ENCODE measurements at places on chromosomes 7 and 10.

- DNase-seq: no peak
Observed at GRCh38 chr7:5231116-5231515, 41.1 kb downstream of the WIPI2 start.

GRCh38 chr7:113652501-113652900 is 266.3 kb downstream of the PPP1R3A start:
- DNase-seq: no peak

GRCh38 chr7:159033956-159034355 is 110.7 kb downstream of the VIPR2 start:
- DNase-seq: no peak

GRCh38 chr7:13293264-13294002 is 606.0 kb downstream of the ARL4A start:
- DNase-seq: no peak

GRCh38 chr7:98396768-98397167 is 4.1 kb downstream of the BAIAP2L1 start:
- DNase-seq: no peak

DNA sequence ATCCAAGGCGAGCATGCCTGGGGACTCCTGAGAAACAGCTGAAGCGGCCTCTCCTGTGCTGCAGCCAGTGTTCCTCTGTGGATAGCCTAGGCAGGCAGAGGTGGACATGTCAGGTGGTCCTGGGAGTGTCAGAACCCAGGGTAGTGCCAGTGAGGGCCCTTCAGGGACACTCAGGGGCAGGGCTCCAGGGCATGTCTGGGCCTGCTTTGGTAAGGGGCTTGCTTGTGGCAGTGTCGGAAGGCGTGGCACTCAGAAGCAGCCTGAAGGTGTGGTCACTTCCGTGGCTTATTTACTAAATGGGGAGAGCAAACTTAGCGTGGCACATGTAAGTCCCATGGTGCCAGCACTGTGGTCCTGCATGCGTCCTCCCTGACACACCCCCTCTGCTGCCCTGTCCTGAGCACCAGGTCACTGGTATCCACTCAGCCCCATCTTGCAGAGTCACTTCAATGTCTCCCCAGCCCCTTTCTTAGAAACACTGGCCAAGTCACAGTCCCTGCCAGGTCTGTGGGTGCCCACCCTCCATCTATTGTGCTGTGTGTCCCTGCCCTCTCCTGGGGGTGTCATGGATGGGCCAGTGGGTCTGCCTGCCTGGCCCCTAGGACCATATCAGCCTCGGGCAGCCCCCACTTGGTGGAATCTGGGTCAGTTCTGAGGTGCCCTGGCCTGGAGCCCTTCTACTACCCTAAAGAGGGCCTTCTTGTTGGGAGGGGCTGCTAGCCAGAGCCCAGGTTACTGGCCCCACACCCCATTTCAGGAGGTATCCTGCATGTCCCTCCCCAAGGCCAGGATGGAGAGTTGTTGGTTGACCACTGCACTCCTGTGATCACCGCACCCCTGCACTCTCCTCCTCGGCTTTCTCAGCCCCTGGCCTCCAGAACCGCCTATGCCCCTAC is 6.4 kb downstream of the ZMIZ2 start:
- DNase-seq: no peak

DNA sequence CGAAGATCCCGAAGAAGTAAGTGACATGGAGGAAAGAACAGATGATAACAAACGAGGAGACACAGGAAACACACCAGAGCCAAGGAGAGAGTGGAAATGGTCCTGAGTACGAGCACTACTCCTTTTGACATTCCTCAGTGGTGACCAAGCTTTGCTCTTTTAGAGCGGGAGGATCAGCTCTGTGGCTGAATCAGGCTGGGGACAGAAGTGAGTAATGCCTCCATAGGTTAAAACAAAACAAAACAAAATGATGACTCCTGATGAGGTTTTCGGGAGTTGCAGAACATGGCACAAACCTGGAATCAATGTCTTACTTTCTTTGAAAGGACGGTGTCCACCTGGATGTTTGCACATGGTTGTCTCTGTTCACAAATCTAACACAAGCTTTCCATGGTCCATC is 30.3 kb upstream of the TCF7L2 start:
- no peak for DNase-seq

DNA sequence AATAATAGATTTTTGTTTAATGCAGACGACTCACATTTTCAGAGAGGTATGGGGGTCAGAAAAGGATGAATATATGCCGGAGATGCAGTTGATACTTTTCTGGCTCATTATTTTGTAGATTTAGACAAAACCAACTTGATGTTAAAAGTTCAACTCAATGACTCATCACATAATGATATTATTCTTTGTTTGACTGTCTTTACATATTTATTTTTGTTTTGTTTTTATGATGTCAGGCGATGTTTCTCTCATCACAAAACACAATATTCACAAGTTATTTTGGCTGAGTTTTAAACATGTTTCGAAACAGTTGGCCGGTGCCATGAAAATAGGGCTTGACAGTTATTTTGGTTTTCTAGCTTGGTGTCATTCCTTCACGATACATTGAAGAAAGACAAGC is 1.3 kb downstream of the GJD4 start:
- DNase-seq: no peak

GRCh38 chr7:48173313-48173712 is 2.1 kb downstream of the ABCA13 start:
- no peak for DNase-seq

- DNase-seq: no peak
Observed at GRCh38 chr7:3000566-3000965, 43.1 kb downstream of the CARD11 start.

DNA sequence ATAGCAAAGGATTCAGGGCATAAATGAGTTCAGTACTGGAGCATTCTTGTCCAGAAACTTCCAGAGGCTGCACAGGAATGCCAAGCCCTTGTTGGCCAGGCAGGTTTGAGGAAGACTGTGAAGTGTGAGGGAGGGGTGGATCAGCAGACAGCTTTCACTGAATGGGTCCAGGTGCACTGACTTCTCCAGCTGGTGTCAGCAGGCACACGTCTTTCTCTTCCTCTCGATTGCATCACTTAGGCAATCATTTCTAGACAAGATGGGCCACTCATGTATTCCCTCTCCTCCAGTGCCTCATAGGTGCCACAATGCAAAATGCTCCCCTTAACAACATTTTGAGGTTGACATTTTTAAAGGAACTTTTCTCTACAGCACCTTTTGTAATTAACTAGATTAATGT is 15.6 kb upstream of the PLEKHS1 start:
- no peak for DNase-seq

DNA sequence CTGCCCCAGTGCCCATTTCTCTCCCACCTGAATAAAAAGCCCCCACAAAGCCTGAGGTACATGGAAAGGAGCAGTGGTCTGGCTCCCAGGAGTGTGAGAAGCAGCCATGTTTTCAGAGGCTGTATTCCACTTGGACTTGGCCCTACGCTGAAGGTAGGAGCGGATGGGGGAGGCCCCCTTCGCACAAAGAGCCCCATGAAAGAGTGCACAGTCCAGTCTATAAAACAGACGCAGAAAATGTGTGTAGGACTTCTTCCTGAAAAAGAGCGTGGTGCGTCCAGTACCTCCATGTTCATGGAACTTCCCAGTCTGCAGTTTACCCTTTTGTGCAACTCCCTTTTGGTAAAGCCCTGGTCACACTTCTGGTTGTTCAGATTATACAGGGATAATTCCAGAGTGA is 69.3 kb downstream of the EGFR start:
- DNase-seq: no peak

GRCh38 chr7:137523171-137523570 is 179.6 kb upstream of the PTN start:
- no peak for DNase-seq

DNA sequence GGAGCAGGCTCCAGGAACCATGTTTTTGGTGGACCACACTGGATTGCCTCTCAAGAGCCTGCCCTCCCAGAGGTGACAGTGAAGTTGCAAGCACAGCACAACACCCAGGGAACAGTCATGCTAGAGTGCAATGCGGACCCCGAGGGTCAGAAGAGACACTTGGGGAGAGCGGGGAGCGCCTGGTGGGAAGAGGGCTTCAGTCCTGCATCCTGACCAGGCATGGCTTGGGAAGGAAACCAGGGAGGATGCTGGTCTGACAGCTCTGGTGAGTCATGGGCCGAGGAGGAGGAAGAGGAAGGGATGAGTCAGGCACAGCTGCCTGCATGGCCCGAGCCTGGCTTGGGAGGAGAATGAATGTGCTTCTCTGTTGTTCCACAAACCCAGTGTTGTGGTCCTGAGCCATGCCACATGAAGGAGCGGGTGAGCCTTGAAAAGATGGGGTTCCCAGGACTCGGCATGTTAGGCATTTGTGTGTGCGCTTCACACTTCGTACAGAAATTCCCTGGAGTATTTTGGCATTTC is 29.5 kb upstream of the ANKRD2 start:
- no peak for DNase-seq

- no peak for DNase-seq
Observed at GRCh38 chr7:151131592-151132293, 35.8 kb downstream of the GBX1 start.

DNA sequence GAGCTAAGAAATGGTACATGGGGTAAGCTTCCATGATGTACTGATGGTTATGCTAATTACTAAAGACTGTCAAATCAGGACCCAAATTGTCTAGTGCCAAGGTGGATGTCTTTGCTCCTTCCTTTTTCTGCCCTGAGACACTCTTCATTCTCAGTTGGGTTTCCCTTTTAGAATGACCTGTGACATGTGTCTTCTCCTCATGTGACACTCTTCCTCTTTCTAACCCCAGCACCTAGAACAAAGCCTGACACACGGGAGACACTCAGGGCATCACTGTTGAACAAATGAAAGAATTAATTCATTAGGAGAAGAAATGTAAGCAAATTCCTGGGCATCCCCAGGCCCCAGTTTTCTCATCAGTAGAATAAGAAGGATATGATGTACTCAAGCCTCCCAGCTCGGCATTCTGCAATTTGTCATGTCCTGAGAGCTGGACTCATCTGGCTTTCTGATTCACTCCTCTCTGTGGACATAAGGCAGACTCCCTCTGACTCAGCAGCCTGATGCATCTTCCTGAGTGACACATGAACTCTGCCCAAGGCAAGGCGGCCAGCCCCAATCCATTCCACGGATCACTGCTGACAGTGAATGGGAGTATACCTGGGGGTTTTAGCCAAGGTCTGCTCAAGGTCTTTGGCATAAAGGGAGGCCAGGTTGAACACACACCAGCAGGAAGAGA is 473.8 kb downstream of the KCNMA1 start:
- DNase-seq: no peak

DNA sequence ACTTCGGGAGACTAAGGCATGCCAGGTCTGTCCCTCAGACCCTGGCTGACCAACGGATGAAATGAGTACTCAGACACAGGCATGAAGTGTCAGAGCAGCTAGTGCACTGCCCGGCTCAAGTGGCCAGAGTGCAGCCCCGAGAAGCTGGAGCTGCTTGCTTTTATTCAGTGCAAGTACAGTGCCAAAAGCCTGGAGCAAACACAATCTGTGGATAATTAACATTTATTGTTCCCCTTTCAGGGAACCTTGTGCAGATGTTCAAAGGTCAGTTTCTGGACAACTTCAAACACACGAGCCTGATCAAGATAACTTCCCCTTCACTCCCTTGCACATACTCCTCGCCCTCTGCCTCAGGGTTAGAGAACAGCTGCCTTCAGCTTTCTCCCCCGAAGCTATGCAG is 7.9 kb upstream of the ATE1 start:
- no peak for DNase-seq

GRCh38 chr10:45575966-45576597 is 96.5 kb downstream of the ZFAND4 start:
- DNase-seq: no peak

DNA sequence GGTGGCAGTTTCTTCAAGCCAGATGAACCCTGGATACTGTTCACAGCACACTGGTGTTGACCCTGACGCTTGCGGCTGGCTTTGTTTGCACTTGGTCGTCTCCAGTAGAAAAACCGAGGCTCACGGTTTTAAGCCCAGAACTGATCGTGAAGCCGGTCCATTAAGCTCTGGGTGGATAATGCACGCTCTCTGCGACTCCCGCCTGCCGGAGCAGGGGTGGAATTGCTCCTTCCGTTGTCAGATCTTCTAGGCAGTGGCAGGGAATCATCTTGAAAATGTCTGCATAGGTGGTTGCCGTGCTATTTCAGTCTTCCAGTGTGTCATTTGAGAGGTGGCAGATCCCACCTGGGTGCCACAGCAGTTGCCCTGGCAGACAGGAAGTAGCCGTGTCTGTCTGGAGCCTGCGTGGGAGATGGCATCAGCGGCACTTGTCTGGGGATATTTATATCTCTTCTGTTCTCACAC is 35.9 kb upstream of the AP5Z1 start:
- no peak for DNase-seq

- peak; percentile 52 for DNase-seq
Observed at GRCh38 chr10:72087392-72087968, 871 bp downstream of the SPOCK2 start.

DNA sequence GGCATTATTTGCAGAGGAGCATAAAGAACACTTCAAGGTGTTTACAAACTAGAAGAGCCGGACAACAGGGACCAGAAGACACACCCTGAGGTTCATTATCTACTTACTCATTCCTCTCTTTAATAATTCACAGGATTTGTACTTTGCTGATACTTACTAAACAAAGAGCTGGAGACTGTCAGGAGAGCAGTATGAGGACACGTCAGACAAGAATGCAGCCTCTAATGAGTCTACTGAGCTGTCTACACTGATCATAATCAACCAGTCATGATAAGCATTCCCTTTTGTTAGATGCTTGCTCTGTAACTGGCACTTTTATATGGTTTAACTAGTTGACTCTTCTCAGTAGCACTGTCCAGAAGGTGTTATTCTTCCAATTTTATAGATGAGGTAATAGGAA is 243.3 kb upstream of the CDC14C start:
- DNase-seq: no peak

Measured in GM10248 (cell line).